T-helper 2 cell (primary cell): ENCODE measurements at places on chromosomes 2 and 18.

DNA sequence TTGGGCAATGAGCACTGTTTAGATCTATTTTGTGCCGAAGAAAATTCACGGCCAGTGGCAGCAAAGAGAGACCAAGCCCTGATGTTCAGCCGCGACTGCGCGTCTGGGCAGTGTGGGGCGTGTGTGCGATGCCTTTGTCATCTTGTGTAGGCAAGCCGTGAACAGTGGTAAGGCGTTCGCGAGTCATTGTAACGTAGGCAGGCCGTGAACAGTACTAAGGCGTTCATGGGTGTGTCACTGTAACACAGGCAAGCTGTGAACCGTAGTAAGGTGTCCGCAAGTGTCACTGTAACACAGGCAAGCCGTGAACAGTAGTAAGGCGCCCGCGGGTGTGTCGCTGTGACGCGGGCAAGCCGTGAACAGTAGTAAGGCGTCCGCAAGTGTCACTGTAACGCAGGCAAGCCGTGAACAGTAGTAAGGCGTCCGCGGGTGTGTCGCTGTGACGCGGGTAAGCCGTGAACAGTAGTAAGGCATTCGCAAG is 99.9 kb downstream of the NFATC1 start:
- no peak for DNase-seq

DNA sequence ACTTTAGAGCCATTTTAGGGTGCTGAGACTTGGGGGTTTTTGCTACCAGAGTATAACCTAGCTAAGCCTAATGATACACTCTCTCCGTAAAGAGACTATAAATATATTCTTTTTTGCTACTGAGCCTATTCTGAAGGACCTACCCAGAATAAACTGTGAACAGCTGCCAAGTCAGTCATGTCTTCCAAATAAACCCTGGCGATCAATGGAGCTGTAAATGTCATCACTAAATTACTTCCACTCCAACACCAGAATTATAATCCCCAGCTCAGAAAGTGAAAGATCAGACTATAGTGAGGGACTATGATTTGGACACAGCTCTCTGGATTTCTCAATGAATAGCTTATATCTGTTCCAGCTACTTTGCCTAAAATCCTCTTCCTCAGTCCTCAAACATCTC is 178.9 kb downstream of the METTL4 start:
- DNase-seq = no peak

DNA sequence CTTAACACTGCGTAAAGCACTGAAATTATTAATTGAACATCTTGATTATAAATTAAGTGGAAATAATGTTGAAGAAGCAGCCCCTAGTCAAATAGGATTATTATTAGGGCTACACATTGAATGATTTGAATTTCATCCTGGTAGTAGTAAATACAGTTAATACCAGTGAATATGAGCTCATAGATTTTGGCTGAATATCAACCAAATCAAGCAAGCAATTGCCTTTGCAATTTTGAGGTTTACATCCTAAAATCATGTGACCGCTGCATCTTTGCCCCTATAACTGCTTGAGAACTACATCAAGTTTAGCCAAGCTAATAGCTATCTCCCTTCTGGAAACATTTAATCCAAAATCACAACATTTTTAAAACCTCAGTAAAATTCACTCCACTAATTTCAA is 801.2 kb upstream of the PIK3C3 start:
- DNase-seq = no peak

GRCh38 chr2:176526995-176527901 is 258.0 kb downstream of the MTX2 start:
- no peak for DNase-seq

DNA sequence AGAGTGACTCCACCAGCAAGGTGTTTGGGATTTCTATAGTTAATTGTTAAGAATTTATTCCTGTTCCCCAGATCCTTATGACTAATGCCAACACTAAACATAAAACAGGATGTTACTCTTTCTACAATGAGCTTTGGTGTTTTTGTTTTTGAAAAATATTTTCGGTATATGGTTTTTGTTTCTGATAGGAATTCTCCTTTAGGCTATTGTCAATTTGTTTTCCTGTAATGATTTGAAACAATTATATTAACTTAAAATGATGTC is 182.6 kb downstream of the AGAP1 start:
- DNase-seq = no peak

GRCh38 chr2:163748420-163748819 is 12.6 kb upstream of the FIGN start:
- DNase-seq = no peak
